NCI-H1694 (cell line): ENCODE measurements at places on chromosomes 12 and 14.
A peak's percentile ranks its signal among the peaks of the same experiment; 100 is the strongest.

GRCh38 chr12:128729628-128730121 is 94.1 kb downstream of the SLC15A4 start:
- no peak for DNase-seq

- DNase-seq, result peak; percentile 50
Observed at GRCh38 chr12:57983146-57983857, 41.9 kb downstream of the ATP23 start.

DNA sequence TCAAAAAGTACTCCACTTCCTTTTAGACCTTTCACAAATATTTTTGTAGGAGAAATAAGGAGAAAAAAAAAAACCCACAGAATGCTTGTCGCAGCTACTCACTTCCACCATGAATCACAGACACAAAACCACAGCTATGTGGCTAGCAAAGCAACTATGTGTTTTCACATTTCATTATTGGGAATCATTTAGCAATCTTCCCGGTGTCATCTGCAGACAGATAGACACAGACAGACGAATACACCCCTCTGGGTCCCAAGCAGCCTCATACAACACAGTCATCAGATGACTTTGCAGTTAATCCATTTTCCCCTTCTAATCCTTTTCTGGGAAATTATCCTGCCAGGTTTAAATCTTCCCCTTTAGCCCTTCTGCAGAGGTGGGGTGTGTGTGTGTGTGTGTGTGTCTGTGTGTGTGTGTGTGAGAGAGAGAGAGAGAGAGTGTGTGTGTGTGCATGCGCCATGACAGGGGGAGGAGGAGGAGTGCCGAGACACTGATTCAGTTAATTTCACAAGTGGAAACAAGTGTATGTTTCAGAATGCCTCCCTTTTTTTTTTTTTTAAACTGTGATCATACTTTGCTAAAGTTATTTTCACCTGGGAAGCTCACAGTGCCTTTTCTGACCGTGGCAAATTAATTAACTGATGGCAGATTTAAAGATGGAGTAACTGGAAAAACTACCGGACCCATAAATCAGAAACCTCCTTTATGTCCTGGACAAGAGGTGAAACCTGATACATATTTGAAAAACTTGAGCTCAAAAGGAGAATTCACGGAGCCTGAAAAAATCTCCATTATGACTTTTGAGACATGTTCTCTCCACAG is 39.9 kb downstream of the LTBP2 start:
- no peak for DNase-seq

DNA sequence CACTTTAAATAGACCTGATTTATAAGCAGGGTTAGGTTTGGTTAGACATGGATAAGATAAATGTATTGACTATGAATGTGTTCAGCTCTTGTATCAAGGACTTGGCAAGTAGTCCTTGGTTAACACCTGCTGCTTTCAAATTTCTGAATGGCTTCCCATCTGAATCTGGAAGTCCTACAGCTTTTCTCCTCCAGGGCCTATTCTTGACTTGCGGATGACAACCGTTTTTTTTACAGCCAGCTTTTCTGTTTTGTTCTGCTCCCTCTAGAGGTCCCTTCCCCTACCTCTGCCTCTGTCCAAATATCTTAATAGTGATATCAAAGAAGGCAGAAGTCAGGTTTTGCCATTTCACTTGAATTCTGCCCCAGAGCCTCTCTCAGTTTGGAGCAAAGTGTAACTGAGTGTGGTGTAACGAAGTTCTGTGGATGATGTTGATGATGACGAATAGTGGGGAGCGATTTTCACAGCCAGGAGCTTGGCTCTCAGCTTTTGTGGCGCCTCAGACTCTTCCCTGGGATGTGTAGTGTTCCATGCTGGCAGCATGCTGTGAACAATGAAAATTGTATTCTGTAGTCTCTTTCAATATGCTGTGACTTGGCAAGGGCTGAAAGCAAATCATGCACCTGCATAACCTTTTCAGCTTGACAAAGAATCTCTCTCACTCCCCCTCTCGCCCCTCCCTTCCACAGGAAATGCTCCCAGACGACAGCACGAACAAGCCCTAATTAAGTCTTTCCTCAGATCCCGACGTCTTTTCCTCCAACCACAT is 5.0 kb upstream of the SLC4A8 start:
- DNase-seq, result no peak

- no peak for DNase-seq
Observed at GRCh38 chr12:105227879-105228278, 8.1 kb downstream of the APPL2 start.

- no peak for DNase-seq
Observed at GRCh38 chr14:22819151-22819988, 4.1 kb upstream of the SLC7A7 start.

GRCh38 chr12:122021822-122022392 is at the start of gene BCL7A:
TSS of gene BCL7A (plus strand) at chr12:122021884. CDS start at chr12:122022092, 208 bp downstream.
- DNase-seq, result no peak

- DNase-seq, result no peak
Observed at GRCh38 chr14:33492491-33492890, 458.4 kb downstream of the EGLN3 start.

DNA sequence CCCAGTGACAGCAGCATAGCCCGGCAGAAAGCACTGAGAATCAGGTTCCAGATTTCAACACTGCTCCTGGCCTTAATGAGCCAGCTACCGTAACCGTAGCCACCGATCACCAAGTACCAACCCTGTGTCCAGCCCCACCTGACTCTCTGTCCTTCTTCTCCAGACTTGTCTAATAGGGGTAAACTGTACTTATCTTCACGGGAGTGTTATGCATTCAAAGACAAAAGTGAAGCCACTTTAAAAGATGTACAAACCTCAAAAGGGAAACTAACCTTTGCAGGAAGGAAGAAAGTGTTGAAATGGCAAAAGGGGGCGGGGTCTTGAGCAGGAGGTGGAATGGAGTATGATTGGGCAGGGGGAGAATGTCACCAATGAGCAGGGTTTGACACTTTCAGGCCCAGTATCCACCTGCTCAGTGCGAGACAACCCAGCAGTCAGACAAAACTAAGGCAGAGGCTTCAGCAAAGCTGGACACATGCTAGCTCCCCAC is 226.1 kb downstream of the CHST11 start:
- no peak for DNase-seq

DNA sequence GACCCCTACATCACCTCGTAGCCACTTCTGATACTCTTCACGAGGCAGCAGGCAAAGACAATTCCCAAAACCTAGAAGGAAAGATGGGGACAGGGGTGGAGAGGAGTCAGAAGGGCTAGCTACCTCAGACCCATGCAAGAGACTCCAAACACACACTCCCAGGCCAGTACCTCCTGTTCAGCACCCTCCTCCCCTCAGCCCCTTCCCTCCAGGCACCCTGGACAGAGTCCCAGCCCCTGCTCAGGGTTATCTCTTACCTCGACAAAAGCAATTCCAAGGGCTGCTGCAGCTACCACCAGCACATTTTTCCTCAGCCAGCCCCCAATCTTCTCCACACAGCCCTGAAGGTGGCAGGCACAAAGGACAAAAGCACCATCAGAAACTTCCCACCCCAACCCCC is 3.3 kb downstream of the CD63 start:
- no peak for DNase-seq

- no peak for DNase-seq
Observed at GRCh38 chr12:121719926-121720414, 7.4 kb downstream of the TMEM120B start.
